NCI-H446 (cell line): ENCODE measurements at places on chromosomes 1 and 21.

GRCh38 chr1:57832612-57833011 is 408.8 kb upstream of the DAB1 start:
- no peak for DNase-seq

DNA sequence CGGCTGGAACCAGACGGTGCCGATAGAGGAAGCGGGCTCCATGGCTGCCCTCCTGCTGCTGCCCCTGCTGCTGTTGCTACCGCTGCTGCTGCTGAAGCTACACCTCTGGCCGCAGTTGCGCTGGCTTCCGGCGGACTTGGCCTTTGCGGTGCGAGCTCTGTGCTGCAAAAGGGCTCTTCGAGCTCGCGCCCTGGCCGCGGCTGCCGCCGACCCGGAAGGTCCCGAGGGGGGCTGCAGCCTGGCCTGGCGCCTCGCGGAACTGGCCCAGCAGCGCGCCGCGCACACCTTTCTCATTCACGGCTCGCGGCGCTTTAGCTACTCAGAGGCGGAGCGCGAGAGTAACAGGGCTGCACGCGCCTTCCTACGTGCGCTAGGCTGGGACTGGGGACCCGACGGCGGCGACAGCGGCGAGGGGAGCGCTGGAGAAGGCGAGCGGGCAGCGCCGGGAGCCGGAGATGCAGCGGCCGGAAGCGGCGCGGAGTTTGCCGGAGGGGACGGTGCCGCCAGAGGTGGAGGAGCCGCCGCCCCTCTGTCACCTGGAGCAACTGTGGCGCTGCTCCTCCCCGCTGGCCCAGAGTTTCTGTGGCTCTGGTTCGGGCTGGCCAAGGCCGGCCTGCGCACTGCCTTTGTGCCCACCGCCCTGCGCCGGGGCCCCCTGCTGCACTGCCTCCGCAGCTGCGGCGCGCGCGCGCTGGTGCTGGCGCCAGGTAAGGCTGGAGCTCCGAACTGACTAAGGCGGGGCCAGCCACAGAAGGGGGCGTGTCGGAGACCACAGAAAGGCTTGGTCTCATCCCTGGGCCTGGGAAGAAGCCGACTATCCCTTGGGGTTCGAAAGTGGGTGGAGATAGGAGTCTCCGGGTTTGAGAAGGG is 486 bp downstream of the SLC27A3 start:
- no peak for DNase-seq

GRCh38 chr21:16370186-16370585 is 640.4 kb downstream of the USP25 start:
- no peak for DNase-seq

- DNase-seq = no peak
Measured at GRCh38 chr1:197862671-197863070, 39.8 kb upstream of the C1orf53 start.

- no peak for DNase-seq
Measured at GRCh38 chr21:38830671-38831525, 25.2 kb downstream of the ETS2 start.

DNA sequence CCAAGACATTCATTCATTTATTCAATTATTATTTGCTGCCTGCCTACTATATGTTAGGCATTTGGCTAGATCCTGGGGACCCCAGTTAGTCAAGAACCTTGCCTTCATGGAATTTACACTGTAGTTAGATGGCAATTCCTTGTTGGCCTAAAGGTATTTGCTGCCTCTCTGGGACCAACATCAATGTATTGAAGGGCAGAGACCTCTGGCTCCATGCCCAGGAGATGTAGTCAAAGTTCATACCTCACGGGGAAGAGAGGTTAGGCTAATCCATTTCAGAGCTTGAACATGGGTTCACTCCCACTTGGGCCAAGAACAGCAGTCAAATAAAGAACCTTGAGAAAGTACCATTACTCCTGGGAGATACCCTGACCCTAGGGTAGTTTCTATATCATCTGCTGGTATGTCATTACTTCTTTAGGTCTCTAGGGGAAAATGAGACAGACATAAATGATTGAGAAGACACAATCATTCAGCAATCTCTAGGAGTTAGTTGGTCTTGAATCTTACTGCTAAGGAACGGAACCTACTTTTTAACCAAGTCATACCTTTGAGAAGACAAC is 32.0 kb downstream of the SORT1 start:
- DNase-seq = peak; percentile 13

DNA sequence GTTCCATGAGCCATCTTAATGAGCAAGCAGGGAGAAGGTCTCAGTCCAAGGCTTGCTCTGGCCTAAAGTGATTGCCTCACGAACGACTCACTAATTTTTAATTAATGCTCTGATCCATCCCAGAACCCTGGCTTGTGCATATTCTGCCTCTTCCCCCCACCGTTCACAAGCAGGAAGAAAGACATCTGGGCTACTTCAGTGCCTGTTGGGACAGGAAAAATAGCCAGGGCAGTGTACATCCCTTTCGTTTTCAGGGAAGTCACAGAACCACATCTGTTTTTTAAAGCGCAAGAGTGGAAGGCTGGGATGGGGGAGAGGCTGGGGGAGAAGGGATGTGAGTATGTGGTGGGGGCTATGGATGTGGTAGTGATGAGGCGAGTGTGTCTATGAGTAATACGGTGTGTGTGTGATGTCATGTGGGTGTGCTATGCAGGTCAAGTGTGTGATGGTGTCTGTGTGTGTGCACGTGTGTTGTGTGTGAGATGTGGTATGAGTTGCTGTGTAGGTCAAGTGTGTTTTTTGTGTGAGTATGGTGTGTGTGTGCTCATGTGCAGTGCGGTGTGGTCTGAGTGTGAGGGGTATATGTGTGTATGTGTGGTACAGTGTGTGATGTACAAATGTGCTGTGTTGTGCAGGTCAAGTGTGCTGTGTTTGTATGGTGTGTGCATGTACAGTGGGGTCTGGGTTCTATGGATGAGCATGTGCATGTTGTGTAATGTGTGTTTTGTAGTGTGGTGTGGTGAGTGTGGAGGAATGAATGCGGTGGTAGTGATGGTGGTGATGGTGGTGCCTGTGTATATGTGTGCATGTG is 64.9 kb upstream of the SYT6 start:
- DNase-seq = peak; percentile 53

- no peak for DNase-seq
Measured at GRCh38 chr21:37230632-37231248, 36.4 kb downstream of the VPS26C start.

DNA sequence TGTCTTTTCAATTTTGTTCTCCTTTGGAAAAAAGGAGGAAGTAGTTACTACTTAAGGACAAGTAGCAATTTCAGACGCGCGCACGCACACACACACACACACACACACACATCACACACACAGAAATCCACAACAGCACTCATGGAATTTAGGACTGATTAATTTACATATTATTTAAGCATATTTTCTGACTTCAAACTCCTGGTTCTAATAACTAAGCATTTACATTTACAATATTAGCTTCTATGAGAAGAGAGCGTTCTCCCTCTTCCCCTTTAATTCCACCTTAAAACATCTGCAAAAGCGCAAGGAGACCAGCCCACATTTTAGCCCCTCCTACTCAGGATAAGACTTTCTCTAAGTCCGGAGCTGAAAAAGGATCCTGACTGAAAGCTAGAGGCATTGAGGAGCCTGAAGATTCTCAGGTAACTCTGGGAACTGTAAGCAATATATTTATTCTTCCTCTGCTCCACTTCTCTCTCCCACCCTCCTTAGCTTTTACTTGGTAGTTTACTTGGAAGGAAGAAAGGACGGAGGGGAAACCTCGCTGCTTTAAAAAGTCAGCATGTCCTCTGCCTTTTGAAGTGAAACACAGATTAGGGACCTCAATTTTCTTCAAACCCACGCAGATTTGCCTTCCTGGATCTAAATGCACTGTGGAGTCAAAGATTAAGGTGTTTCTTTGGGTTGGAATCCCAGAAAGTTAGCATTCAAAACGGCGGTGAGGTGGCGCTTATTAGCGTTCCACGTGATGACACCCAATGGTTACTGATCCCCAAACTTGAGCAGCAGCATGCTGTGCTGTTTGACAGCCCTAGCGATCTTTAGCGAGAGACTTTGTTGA is at the start of gene PLA2G4A:
Gene PLA2G4A, plus strand, starts transcription at position 339 of the 844 bp plus-strand sequence. CDS start 25,406 bp downstream, outside the sequence.
- DNase-seq = no peak

DNA sequence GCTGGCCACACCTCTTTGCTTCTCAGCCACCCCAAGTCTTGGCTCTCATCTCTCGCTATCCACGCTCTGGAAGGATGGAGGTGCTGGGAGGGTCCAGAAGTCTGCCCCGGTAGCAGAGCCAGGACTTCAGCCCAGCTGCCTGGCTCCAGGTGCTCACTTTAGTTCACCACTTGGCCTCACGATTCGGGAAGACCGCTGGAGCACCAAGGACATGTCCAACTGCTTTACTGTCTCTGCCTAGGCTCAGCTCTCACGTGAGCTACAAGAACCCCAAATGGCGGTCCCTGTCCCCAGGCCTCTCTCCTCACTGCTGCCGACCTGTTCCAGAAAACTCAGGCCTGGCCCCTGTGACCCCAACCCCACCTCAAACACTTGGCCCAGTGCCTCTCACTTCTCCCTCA is 3.4 kb downstream of the TRIM11 start:
- DNase-seq = no peak

DNA sequence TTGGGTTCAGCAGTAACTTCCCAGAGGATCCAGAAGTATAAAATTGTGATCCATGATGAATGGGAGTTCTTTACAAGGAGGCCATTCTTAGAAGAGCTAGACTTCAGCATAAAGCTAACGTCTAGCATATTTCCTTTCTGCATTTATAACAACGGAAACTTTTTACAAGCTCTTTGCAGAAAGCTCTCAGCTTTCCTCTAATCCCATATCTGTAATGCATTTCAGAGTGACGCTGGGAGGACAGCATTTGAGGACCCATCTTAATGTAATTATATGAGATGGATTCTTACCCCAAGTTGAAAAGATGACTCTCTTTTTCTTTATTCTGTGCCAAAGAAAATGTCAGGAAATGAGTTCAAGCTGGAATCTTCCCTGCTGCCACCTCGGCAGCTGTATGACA is 132.0 kb upstream of the CACHD1 start:
- no peak for DNase-seq

DNA sequence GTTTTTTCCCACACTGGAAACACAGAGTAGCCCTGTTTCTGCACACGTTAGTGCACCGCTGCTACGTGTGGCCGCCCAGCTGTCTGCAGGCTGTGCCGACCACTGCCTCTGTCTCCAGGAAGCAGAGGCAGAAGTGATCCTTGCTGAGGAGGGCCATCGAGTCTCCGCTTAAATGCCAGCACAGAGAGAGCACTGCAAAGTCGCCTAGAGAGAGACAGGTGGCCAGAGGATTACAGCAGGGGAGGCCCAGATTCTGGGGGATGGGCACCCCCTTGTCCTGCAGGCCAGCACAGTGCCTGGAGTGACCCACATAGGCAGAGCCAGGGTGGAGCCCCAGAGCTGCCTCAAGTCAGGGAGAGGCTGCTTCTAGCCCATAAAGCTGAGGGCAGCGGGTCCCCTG is 6.1 kb downstream of the TPRG1L start:
- no peak for DNase-seq
